ENCODE measurements at places on chromosomes 4 and X. TPM values are rescaled to one million over a fixed set of nuclear protein-coding genes. Genes with fewer than 3 reads are reported as not detected.

The C4orf36 gene
- not detected for total RNA-seq

The DCAF12L2 gene
- 0.11 TPM for total RNA-seq

The NHS gene
- total RNA-seq: 8.1 TPM

The NAAA gene
- 22.1 TPM for total RNA-seq

The PRR32 gene
- total RNA-seq: not detected

The CDKL2 gene
- 2.5 TPM for total RNA-seq

The MEPE gene
- total RNA-seq: not detected

The MAGEA2B gene
- not detected for total RNA-seq

The CT45A10 gene
- not detected for total RNA-seq

The EVC2 gene
- total RNA-seq: 16.2 TPM

The RHOXF2B gene
- total RNA-seq: not detected

The HTN1 gene
- total RNA-seq: not detected

The TMSB15A gene
- 3.6 TPM for total RNA-seq

The PNMA6F gene
- not detected for total RNA-seq

The TENM3 gene
- 1.1 TPM for total RNA-seq

The CXCL3 gene
- 0.39 TPM for total RNA-seq

The FAM9C gene
- total RNA-seq: under 0.01 TPM

The CYSLTR1 gene
- 0.39 TPM for total RNA-seq

The ADH1C gene
- 0.26 TPM for total RNA-seq

The PDGFRA gene
- 826 TPM for total RNA-seq

The OSTC gene
- 343 TPM for total RNA-seq

The AREG gene
- not detected for total RNA-seq

The CNGA1 gene
- total RNA-seq: not detected

The FAM9A gene
- total RNA-seq: not detected

The HSD17B11 gene
- total RNA-seq: 35.9 TPM

The SPON2 gene
- 23.7 TPM for total RNA-seq

The PABPC4L gene
- 0.86 TPM for total RNA-seq

The CLTRN gene
- total RNA-seq: 0.32 TPM

The CLDN22 gene
- total RNA-seq: not detected

The FGB gene
- total RNA-seq: not detected
